ENCODE measurements at places on chromosomes 4 and X.

- H3K4me1 ChIP-seq: peaks cover 17% of the 10 kb centered on the region
- H3K36me3 ChIP-seq: no peaks in the 10 kb centered on the region
- no peaks in the 10 kb centered on the region for H3K27me3 ChIP-seq
- no peak overlapping the region for H3K4me3 ChIP-seq
These were observed 128.6 kb downstream of the SHROOM3 start for GRCh38 chr4:76563454-76564122.

DNA sequence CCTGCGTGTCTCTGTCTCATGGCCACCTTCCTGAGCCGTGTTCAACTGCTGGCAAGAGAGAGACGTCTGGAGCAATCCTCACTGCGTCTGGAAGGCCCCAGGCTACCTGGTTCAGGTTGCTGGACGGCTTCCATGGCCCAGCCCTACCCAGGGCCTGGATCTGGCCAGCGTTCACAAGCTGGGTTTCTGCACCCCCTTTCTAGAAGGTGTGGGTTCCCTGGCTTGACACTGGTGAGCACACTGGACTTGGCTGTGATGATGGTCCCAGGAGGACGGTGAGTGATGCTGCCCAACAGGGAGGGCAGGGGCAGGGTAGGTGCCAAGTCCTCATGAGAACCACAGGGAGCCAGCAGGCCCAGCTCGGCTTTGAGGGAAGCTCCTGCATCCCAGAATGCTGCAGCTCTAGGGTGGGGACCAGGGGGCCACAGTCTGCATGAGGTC, 63.4 kb downstream of the HTRA3 start:
- H3K4me1 ChIP-seq: no peaks in the 10 kb centered on the region
- DNase-seq: no peak
- H3K27ac ChIP-seq: no peak overlapping the region
- no peaks in the 10 kb centered on the region for H3K27me3 ChIP-seq

DNA sequence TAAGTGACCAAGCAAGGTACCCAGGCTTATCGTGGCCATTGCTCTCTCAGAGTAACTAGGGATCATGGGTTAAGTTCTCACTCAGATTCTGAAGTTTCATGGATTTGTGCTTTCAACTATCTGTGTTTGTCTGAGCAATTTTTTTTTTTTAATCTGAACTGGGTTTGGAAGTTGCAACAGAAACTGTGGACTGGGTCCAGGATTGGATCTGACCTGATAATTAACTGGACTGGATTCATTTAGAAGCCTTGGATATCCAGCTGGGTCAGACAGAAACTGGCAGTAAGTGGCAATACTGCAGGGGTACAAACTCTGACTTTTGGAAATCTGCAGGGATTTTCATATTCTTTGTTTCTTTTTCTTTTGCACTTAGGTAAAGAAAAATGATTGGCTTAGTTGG, 38.7 kb upstream of the FGF2 start:
- no peak overlapping the region for H3K27ac ChIP-seq
- H3K36me3 ChIP-seq: no peaks in the 10 kb centered on the region
- no peak for DNase-seq
- no peak overlapping the region for H3K4me3 ChIP-seq
- 0 out of 2 replicates have a peak, but pooled peaks cover 12% of the 10 kb centered on the region for H3K4me1 ChIP-seq
- H3K27me3 ChIP-seq: no peaks in the 10 kb centered on the region

DNA sequence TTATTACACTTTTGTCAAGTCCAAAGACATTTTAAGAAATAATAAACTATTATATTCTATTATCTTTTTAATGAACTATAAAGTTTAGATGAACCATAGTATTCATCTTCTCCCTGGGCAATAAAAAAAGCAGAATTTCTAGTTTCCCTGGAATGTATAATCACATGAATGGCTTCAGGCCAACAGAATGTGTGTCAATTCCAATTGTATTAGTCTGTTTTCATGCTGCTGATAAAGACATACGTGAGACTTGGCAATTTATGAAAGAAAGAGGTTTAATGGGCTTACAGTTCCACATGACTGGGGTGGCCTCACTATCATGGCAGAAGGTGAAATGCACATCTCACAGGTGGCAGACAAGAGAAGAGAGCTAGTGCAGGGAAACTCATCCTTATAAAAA, 70.7 kb upstream of the ANXA10 start:
- no peaks in the 10 kb centered on the region for H3K27me3 ChIP-seq
- no peak for DNase-seq
- H3K36me3 ChIP-seq: no peaks in the 10 kb centered on the region
- no peaks in the 10 kb centered on the region for H3K4me1 ChIP-seq

GRCh38 chrX:7252013-7252610, 104.2 kb upstream of the PUDP start:
- no peak overlapping the region for H3K4me3 ChIP-seq
- peak; percentile 6 for DNase-seq
- no peaks in the 10 kb centered on the region for H3K27me3 ChIP-seq
- no peak overlapping the region for H3K27ac ChIP-seq
- no peaks in the 10 kb centered on the region for H3K4me1 ChIP-seq

GRCh38 chr4:73875401-73875800, 6.2 kb downstream of the CXCL1 start:
- DNase-seq: no peak
- no peaks in the 10 kb centered on the region for H3K36me3 ChIP-seq
- no peak overlapping the region for H3K4me3 ChIP-seq
- no peaks in the 10 kb centered on the region for H3K4me1 ChIP-seq
- no peak overlapping the region for H3K27ac ChIP-seq

- no peak overlapping the region for H3K4me3 ChIP-seq
- H3K36me3 ChIP-seq: no peaks in the 10 kb centered on the region
- no peaks in the 10 kb centered on the region for H3K4me1 ChIP-seq
- no peaks in the 10 kb centered on the region for H3K27me3 ChIP-seq
- no peak overlapping the region for H3K27ac ChIP-seq
These were observed 10.5 kb upstream of the TIGD2 start for GRCh38 chr4:89100853-89101252.

GRCh38 chr4:26201120-26201519, 119.7 kb upstream of the RBPJ start:
- no peak overlapping the region for H3K27ac ChIP-seq
- H3K4me1 ChIP-seq: no peaks in the 10 kb centered on the region
- H3K36me3 ChIP-seq: no peaks in the 10 kb centered on the region
- DNase-seq: no peak
- no peaks in the 10 kb centered on the region for H3K27me3 ChIP-seq

DNA sequence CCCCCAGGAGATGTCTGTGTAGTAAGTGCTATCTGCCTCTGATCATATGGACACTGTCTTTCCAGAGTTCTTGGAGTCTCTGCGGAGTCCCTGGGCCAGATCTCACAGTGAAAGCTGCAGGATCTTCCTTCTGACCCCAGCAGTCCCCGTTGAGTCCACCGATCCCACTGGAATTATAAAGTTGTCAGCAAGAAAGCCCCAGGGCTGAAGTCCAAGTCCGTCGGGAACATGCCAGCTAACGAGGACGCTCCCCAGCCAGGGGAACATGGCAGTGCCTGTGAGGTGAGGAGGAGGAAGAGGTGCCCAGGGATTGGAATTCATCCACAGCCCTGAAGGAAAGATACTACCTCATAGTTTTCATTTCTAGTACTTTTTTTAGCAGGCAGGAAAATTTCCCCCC, 9.3 kb downstream of the ZNF81 start:
- no peaks in the 10 kb centered on the region for H3K27me3 ChIP-seq
- DNase-seq: no peak
- no peak overlapping the region for H3K27ac ChIP-seq
- no peak overlapping the region for H3K4me3 ChIP-seq

- H3K4me1 ChIP-seq: no peaks in the 10 kb centered on the region
- no peaks in the 10 kb centered on the region for H3K36me3 ChIP-seq
- H3K27me3 ChIP-seq: no peaks in the 10 kb centered on the region
These were observed 81.8 kb upstream of the WDR1 start for GRCh38 chr4:10198365-10198764.

GRCh38 chrX:133294126-133294525, 76.0 kb upstream of the TFDP3 start:
- H3K27ac ChIP-seq: no peak overlapping the region
- no peaks in the 10 kb centered on the region for H3K27me3 ChIP-seq
- H3K4me3 ChIP-seq: no peak overlapping the region
- DNase-seq: no peak
- no peaks in the 10 kb centered on the region for H3K36me3 ChIP-seq

DNA sequence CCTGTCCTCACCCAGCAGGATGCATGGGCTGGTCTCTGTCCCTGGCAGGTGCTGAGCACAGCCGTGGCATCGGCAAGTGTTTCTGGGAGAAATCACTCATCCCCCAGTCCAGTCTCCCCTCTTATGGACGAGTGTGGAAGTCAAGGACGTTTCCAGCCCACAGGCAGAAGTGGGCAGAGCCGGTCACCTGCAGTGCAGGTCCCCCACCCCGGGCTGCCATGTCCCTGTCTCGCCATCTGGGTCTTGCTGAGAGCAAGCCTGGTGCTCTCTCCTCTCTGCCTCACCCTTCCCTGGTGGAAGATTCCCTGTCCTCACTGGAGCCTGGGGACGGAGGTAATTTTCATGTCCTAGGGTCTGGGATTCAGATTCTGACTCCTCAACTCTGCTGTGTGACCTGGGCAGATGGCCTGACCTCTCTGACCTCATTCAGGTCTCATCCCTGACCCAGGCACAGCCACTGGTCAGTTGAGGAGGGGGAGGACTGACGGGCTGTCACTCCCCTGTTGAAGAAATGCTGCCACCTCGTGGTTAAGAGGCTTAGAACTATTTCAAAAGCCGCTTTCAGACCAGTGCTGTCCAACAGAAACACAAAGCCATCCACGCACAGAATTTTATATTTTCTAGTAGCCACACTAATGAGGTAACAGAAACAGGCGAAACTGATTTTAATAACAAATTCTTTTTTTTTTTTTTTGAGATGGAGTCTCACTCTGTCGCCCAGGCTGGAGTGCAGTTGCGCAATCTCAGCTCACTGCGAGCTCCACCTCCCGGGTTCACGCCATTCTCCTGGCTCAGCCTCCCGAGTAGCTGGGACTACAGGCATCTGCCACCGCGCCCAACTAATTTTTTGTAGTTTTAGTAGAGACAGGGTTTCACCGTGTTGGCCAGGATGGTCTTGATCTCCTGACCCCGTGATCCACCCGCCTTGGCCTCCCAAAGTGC, 1.8 kb downstream of the CPZ start:
- no peaks in the 10 kb centered on the region for H3K36me3 ChIP-seq
- H3K4me3 ChIP-seq: no peak overlapping the region
- H3K4me1 ChIP-seq: peaks cover 17% of the 10 kb centered on the region
- H3K27ac ChIP-seq: peak overlapping the region; percentile 51
- H3K27me3 ChIP-seq: no peaks in the 10 kb centered on the region

GRCh38 chrX:102558607-102559006, 40.7 kb upstream of the ARMCX5 start:
- DNase-seq: no peak
- no peak overlapping the region for H3K4me3 ChIP-seq
- H3K27ac ChIP-seq: no peak overlapping the region
- no peaks in the 10 kb centered on the region for H3K4me1 ChIP-seq

GRCh38 chr4:5024673-5025072, 5.4 kb upstream of the CYTL1 start:
- no peak for DNase-seq
- H3K27me3 ChIP-seq: no peaks in the 10 kb centered on the region
- no peaks in the 10 kb centered on the region for H3K4me1 ChIP-seq
- no peaks in the 10 kb centered on the region for H3K36me3 ChIP-seq
- no peak overlapping the region for H3K4me3 ChIP-seq

DNA sequence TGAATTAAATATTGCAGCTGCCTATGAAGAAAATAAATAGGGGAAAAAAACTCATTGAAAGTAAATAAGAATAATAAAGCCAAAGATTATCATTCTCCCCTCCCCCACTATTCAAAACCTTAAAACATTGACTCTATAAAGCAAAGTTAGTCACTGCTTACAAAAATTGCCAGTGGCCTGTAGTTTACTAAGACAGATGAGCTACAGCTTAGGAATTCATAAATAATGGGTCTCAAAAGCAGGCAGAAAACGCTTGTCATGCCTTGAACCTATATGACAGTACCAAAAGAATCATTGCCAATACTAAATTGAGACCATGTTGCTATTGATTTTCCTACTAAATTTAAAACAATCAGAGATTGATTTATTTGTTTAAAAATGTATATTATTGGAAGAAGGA, 78.9 kb downstream of the SLC10A7 start:
- no peak for DNase-seq
- H3K4me1 ChIP-seq: 0 out of 2 replicates have a peak, but pooled peaks cover 6% of the 10 kb centered on the region
- no peaks in the 10 kb centered on the region for H3K27me3 ChIP-seq
- no peak overlapping the region for H3K27ac ChIP-seq
- H3K36me3 ChIP-seq: no peaks in the 10 kb centered on the region
- H3K4me3 ChIP-seq: no peak overlapping the region

DNA sequence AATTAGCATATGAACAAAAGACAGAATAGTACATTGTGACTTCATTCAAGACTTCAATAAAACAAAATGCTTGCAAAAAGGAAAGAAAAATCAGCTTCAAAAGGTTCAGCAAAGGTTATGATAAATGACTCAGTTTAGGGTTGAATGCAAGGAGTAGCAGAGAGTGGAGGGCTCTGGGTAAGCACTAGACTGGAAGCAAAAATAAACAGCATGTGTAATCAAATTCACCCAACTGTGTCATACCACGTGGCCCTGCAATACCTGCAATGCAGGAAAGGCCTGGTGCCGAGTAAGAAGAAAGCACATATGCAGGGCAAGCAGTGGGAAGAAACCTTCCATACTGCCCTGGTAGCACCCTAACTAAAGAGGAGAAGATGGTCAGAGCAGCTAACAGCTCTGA, 88.7 kb downstream of the ATP11C start:
- no peaks in the 10 kb centered on the region for H3K4me1 ChIP-seq
- H3K27ac ChIP-seq: no peak overlapping the region
- no peaks in the 10 kb centered on the region for H3K36me3 ChIP-seq
- DNase-seq: no peak

DNA sequence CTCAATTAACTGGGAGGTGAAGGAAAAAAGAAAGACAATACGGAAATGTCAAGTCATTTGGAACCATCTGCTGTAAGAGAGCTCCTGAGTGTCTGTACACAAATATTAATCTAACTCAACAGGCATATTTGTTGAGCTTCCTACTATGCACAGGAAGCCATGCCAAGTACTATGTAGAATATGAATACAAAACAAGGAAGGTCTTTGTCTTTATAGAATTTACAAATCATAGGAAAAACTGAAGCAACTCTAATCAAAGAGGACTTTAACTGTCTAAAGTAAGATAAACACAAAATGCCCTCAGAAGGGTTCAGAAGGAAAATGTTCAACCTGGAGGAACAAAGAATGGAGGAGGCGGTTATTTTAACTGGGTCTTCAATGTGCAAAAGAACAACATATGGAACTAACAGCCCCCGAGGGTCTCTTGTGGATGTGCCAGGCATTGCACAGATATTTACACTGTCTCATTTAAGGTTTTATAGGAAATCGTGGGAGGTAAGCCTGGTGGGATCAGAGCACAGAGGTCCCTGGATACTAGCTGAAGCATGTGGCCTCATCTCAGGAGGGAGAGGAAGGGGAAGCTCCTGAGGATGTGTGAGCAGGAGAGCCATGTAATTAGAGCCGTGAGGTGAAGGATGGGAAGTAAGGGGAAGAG, 5.8 kb downstream of the FAM114A1 start:
- H3K27ac ChIP-seq: peak overlapping the region; percentile 39
- H3K27me3 ChIP-seq: no peaks in the 10 kb centered on the region
- no peak for DNase-seq
- H3K4me1 ChIP-seq: peaks cover 4% of the 10 kb centered on the region

- H3K4me1 ChIP-seq: no peaks in the 10 kb centered on the region
- H3K27ac ChIP-seq: no peak overlapping the region
- no peak overlapping the region for H3K4me3 ChIP-seq
- no peak for DNase-seq
- H3K27me3 ChIP-seq: no peaks in the 10 kb centered on the region
- no peaks in the 10 kb centered on the region for H3K36me3 ChIP-seq
These were observed 658.7 kb downstream of the PCDH18 start for GRCh38 chr4:136873555-136873954.

GRCh38 chr4:88960576-88960975, 96.4 kb downstream of the FAM13A start:
- no peaks in the 10 kb centered on the region for H3K27me3 ChIP-seq
- no peak for DNase-seq
- H3K4me1 ChIP-seq: no peaks in the 10 kb centered on the region
- H3K27ac ChIP-seq: no peak overlapping the region

All from Caco-2 (cell line).